Chondrocyte (in vitro differentiated cells): ENCODE measurements at places on chromosomes 12 and 14. TPM values are rescaled to one million over a fixed set of nuclear protein-coding genes. Genes with fewer than 3 reads are reported as not detected.

- no peak overlapping the region for H3K4me3 ChIP-seq
- peaks cover 16% of the 10 kb centered on the region for H3K27me3 ChIP-seq
- H3K36me3 ChIP-seq = no peaks in the 10 kb centered on the region
- H3K4me1 ChIP-seq = peaks cover 8% of the 10 kb centered on the region
- peak overlapping the region; percentile 59 for H3K27ac ChIP-seq
- DNase-seq = no peak
These were observed 160.5 kb upstream of the DIO3 start for GRCh38 chr14:101400830-101401229.

DNA sequence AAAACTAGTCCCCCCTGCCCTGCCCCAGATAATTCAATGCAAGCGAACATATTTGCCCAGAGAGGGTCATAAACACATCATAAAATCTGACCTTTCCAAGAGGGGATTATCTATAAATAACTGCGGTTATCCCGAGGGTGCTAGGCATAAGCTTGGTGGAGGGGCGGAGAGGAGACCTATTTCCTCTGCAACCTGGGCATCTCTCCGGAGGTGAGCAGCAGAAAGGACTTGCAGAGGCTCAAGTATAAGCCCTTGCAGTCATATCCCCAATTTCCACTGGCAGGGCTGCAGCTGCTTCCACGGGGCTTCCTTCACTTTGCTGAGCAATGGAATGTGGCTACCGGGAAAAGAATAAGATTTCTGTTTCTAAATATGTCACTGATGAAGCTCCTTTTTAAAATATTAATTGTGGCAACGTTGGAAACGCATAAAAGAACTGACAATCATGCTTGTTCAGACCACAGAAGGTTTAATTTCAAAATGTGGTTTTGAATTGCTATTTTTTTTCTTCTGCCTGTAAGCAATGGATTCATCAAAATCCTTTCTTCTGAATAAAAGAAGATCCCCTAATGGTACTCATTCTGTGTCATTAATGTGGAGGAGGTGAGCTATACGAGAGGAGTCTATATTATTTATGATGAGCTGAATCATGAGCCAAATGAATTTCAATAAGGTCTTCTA is 268.9 kb upstream of the ATP2B1 start:
- H3K36me3 ChIP-seq = no peaks in the 10 kb centered on the region
- DNase-seq = no peak
- no peak overlapping the region for H3K4me3 ChIP-seq
- H3K27ac ChIP-seq = no peak overlapping the region

GRCh38 chr12:58176296-58176869 is 235.0 kb downstream of the ATP23 start:
- DNase-seq = no peak
- peak overlapping the region; percentile 32 for H3K27ac ChIP-seq
- H3K4me3 ChIP-seq = no peak overlapping the region
- H3K27me3 ChIP-seq = peaks cover 4% of the 10 kb centered on the region

GRCh38 chr12:13195785-13196129 is 769 bp upstream of the EMP1 start:
- H3K27ac ChIP-seq = peak overlapping the region; percentile 92
- no peak overlapping the region for H3K4me3 ChIP-seq
- no peak for DNase-seq
- peaks cover 59% of the 10 kb centered on the region for H3K4me1 ChIP-seq

DNA sequence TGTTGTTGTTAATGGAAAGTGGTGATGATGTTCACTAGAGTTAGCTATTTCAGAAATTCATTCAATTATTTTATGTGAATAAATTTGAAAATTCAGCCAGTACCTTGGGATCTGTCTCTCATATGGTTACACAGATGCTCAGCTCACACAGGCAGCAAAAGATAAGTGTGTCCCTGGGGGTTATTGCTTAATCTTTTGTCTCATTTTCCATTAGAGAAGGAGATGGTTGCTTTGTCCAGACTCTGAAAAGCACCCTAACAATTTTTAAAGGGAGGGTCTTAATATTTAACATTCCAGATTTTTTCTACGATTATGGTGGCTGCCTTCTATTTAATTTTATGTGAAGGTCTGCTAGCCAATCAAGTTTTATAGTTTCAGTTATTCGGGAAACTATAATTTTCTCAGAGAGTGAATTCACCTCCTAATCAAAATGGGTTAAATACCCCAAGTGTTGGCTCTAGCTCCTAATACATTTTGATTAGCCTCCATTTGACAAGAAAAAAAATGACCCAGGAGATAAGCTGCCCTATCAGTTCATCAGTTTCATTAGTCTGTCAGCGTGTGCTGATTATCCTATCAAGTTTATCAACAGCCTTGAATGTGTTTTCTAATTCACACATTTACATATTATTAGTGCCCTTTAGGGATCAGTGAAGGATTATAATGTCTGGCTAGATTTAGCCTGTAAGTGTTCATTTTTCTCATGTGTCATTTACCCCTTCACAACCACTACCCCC is 282.1 kb downstream of the TMTC2 start:
- no peak overlapping the region for H3K27ac ChIP-seq
- H3K36me3 ChIP-seq = no peaks in the 10 kb centered on the region
- H3K4me3 ChIP-seq = no peak overlapping the region
- no peaks in the 10 kb centered on the region for H3K27me3 ChIP-seq

The KLRC2 gene
- total RNA-seq = not detected in 3 replicates

DNA sequence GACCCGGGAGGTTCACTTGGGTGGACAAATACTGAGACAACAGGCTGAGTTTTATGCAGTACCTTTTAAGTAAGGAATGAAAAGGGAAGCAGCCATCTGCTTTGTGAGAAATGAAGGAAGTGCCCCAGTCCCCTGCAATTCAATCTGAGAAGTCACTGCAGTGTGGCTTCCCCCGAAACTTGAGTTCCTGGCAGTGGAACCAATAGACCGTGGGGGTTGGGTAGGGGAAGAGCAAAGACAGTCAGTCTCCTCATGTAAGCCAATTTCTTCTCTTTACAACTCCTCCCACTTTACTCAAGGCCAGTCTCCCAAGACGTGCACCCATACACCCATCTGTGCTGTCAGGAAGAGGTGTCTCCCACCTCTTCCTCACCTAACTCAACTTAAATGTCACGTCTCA is 206.5 kb downstream of the BCAT1 start:
- H3K36me3 ChIP-seq = no peaks in the 10 kb centered on the region
- no peaks in the 10 kb centered on the region for H3K27me3 ChIP-seq
- no peak for DNase-seq
- H3K27ac ChIP-seq = no peak overlapping the region
- no peak overlapping the region for H3K4me3 ChIP-seq

GRCh38 chr14:52789118-52789517 is 2.3 kb downstream of the GNPNAT1 start:
- peaks cover 1% of the 10 kb centered on the region for H3K36me3 ChIP-seq
- peaks cover 56% of the 10 kb centered on the region for H3K4me1 ChIP-seq
- H3K27ac ChIP-seq = peak overlapping the region; percentile 60
- no peaks in the 10 kb centered on the region for H3K27me3 ChIP-seq
- DNase-seq = no peak

DNA sequence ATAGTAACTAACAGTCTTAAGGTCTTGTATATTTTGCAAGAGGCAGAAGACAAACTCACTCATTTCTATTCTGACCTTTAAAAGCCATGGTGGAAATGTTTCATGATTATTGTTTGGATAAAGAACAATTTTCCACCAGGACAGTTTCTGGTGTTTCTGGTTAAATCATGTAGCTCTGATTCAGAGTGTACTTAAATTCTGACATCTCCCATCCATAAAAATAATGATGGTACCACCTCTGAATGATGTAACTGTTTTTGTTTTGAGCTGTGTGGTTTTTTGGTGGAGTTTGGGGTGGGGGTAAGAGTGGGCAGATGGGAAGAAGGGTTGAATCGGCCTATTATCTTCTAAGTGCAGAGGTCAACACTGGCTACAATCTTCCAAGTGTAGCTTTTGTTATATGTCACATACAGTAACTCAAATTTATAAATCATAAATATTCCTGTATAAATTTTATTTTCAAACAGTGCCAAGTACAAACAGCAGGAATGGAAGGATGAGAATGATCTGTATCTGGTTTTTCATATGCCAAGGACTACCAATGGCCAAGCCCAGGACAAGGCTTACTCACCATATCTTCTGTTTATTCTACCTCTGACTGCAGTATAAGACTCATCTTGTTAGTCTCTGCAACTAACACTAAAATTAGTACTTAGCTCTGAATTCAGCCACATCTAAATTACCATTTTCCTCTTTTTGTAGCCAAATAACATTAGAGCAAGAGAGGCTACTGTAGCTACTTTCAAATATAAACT is 108.7 kb downstream of the BCAT1 start:
- H3K36me3 ChIP-seq = peaks cover 25% of the 10 kb centered on the region
- peaks cover 48% of the 10 kb centered on the region for H3K4me1 ChIP-seq
- H3K27ac ChIP-seq = peak overlapping the region; percentile 38
- no peak overlapping the region for H3K4me3 ChIP-seq
- DNase-seq = no peak

- no peak for DNase-seq
- peaks cover 6% of the 10 kb centered on the region for H3K27me3 ChIP-seq
- peaks cover 1% of the 10 kb centered on the region for H3K36me3 ChIP-seq
- peaks cover 41% of the 10 kb centered on the region for H3K4me1 ChIP-seq
- H3K27ac ChIP-seq = peak overlapping the region; percentile 81
These were observed 283.1 kb downstream of the MDGA2 start for GRCh38 chr14:47392326-47392725.

- H3K36me3 ChIP-seq = peaks cover 4% of the 10 kb centered on the region
- no peaks in the 10 kb centered on the region for H3K4me1 ChIP-seq
- no peak for DNase-seq
- H3K4me3 ChIP-seq = no peak overlapping the region
- peaks cover 18% of the 10 kb centered on the region for H3K27me3 ChIP-seq
- no peak overlapping the region for H3K27ac ChIP-seq
These were observed 64.7 kb downstream of the TMCC3 start for GRCh38 chr12:94585626-94586025.

DNA sequence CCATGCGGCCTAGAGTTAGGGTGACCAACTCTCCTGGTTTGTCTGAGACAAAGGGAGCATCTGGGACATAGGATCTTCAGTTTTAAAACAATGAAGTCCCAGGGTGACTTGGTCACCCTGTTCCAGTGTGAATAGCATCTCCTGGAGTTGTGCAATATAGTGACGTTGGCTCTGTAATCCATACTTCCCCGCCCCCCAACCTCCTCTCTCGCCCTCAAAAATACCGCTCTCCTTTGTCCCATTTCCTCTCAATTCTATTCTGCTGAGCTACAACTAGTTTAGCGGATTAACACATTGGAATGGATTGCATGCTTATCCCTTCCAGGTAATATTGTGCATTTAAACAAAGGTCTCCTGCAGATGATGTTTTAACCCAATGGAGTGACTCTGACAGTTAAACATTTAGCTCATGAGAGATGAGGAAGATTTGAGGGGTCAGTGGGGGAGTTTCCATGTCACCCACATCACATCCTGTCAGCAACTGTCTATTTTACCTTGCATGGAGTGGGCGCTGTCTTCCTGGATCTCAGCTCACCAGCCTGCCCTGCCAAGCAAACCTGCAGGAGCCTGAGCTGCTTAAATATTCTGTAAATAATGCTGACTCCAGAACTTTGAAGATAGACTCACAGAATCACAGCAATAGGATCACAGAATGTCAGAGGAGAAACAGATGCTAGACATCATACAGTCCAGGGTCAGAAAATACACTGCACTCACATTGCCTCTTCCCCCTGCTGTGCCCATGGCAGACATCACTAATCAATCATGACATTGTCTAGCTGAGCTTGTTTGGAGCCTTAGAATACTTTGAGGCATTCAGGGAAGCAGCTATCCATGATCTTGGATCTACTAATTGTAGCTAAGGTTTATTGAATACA is 43.0 kb downstream of the MAP1LC3B2 start:
- H3K4me1 ChIP-seq = peaks cover 54% of the 10 kb centered on the region
- H3K27me3 ChIP-seq = no peaks in the 10 kb centered on the region
- H3K36me3 ChIP-seq = no peaks in the 10 kb centered on the region
- no peak overlapping the region for H3K4me3 ChIP-seq
- no peak overlapping the region for H3K27ac ChIP-seq

The CFAP54 gene
- total RNA-seq = 0.15 to 1.1 TPM (median 0.44 TPM) in 3 replicates

DNA sequence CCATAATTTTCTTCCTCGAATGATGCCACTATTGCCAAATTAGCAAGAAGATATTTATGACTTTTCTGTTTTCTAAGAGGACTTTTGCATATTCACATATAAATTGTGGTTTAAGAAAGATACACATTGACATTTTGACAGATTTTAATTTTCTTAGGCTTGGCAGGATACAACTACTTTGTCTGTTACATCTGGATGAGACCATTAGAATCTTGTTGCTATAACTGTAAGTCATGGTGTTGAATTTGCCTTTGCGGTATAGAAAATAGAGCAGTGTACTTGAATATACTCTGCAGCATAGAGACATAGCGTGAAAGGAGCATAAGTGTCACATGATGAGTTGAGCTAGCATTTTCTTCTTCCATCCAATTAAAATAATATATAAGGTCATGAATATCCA is 169.3 kb downstream of the FUT8 start:
- no peak overlapping the region for H3K4me3 ChIP-seq
- no peak for DNase-seq
- H3K27me3 ChIP-seq = no peaks in the 10 kb centered on the region
- no peak overlapping the region for H3K27ac ChIP-seq
- no peaks in the 10 kb centered on the region for H3K36me3 ChIP-seq

DNA sequence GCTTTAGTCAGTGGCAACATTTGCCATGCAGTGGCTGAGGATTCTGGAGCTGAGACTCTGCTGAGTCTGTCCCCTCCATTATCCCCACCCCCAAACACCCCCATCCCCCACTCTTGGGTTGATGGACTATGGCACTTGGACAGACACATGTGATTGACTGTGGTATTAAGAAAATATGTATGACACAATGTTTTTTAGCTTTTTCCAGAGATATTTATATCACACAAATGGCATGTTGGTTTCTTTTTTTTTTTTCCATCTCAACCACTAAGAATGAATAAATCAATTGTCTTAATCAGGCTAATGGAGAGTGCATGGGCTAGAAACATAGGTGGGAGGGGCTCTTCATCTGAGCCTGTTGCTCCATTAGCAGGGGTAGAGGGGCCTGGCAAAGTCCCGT is 30.7 kb upstream of the MAP1LC3B2 start:
- H3K36me3 ChIP-seq = no peaks in the 10 kb centered on the region
- no peak for DNase-seq
- H3K27me3 ChIP-seq = no peaks in the 10 kb centered on the region
- no peak overlapping the region for H3K27ac ChIP-seq

DNA sequence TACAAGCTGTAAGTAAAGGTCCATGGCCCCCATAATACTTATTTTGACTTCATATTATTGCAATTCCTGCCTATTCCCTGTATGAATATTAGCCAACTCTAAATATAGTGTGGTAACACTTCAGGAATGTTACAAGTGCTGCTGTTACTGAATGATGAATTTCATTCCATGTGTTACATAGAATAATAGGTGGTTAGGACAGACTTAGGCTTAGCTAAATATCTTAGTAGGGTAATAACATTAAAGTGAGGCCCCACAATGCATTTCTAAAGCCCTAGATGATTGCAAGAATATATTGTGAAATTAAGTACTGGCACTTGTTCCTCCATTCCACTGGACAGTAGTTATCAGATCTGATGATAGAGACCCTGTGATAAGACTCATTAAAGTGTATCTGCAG is 182.7 kb downstream of the PCNX1 start:
- no peak for DNase-seq
- H3K4me3 ChIP-seq = no peak overlapping the region
- H3K27ac ChIP-seq = peak overlapping the region; percentile 81
- H3K27me3 ChIP-seq = no peaks in the 10 kb centered on the region

The OR4K1 gene
- not detected in 3 replicates for total RNA-seq

The TSPAN11 gene
- total RNA-seq = 0.87 to 1.9 TPM (median 0.95 TPM) in 3 replicates
